Activated CD4-positive, CD25-positive, alpha-beta regulatory T cell treated with anti-CD3 and anti-CD28 coated beads, Interleukin-2, amount 50 U/mL, for 24 hours (primary cell): ENCODE measurements at places on chromosomes 16 and 17.

DNA sequence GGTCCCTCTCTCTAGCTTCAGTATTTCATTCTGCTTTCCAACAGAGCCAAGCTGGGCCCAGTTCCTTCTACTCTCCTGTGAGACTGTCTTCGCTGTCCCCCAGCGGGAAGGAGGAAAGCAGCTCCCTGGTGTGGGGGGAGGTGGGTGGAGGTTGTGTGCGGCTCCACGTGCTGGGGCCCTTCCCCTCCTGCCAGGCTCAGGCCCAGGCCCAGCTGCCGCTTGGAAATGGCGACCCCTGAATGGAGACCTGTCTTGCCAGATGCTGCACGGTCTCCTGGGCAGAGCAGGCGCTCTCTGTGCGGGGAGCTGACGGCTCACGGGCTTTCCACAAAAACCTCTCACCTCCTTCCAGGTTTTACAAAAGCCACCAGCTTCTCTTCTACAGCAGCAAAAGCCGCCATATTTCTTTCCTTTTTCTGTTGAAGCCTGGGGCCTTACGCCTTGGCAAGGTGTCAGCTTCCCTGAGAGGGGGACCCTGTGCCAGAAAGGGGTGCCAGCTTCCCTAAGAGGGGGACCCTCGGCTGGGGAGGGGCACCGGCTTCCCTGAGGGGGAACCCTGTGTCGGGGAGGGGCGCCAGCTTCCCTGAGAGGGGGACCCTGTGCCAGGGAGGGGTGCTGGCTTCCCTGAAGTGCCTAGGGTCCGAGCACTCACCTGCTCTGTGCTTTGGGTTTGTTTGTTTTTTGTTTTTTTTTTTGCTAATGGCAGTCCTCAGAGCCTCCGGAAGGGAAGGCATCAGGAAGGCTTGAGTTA is 47.5 kb downstream of the ZNF778 start:
- ATAC-seq = no peak

GRCh38 chr17:37490638-37491614 is 1.2 kb downstream of the DUSP14 start:
- no peak for ATAC-seq

GRCh38 chr17:41519501-41520224 is 973 bp upstream of the KRT15 start:
- no peak for ATAC-seq

GRCh38 chr17:9874722-9875121 is 30.3 kb downstream of the RCVRN start:
- no peak for ATAC-seq

- peak; percentile 30 for ATAC-seq
Measured at GRCh38 chr17:8015957-8016631, 13.7 kb downstream of the GUCY2D start.

GRCh38 chr17:58335061-58335731 is 6.6 kb upstream of the TSPOAP1 start:
- no peak for ATAC-seq

DNA sequence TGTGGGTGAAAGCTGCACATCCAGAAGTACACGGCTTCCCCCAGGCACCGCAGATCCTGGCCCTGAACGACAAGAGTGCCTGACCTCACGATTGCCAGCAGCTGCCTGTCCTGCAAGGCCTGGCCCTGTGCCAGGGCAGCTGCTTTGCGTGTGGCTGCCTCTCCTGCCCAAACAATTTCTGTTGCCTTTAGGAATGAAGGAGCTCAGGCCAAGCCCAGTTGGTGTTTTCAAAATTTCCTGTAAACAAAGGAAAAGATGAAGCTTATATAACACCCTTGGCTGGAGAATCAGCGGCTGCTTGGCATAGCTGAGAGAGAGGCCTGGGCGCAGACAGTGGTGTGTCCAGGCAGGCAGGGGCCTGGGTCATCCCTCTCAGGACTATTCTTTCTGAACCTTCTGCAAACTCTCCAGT is 11.7 kb upstream of the SLC47A2 start:
- no peak for ATAC-seq

DNA sequence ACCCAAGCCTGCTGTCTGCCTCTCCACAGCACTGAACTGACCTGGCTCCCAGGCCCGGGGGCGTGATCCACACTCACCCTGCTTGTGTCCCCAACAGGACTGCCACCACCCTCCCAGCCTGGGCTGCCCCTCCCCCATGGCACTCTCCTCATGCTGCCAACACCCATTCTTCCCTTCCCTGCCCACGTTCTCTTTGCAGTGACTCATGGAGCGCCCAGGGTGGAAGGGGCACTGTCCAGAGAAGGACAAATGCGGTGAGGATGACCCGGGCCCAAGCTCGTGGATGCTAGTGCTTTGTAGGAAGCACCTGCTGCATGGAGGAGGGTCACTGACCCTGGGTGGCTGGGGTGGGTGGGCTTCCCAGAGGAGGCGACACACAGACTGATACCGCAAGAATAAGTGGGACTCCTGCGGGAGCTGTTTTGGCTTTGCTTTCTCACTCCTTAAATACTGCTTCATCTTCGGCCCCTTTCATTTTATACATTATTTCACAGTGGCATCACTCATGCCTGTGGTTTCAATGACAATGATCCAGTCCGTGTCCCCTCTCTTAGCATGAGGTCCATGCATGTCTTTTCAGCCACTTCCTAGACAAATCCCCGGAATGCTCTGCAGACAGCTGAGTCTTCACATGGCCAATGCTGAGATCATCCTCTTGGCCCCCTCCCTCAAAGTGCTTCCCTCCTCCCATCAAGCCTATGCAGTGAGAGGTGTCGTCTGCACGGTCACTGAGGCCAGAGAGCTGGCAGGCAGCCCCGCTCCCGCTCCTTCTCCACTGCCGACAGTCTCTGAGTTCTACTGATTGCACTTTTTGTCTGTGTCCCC is 17.6 kb downstream of the CDK5R1 start:
- ATAC-seq = no peak

GRCh38 chr17:18187821-18188761 is 4.5 kb downstream of the ALKBH5 start:
- no peak for ATAC-seq

DNA sequence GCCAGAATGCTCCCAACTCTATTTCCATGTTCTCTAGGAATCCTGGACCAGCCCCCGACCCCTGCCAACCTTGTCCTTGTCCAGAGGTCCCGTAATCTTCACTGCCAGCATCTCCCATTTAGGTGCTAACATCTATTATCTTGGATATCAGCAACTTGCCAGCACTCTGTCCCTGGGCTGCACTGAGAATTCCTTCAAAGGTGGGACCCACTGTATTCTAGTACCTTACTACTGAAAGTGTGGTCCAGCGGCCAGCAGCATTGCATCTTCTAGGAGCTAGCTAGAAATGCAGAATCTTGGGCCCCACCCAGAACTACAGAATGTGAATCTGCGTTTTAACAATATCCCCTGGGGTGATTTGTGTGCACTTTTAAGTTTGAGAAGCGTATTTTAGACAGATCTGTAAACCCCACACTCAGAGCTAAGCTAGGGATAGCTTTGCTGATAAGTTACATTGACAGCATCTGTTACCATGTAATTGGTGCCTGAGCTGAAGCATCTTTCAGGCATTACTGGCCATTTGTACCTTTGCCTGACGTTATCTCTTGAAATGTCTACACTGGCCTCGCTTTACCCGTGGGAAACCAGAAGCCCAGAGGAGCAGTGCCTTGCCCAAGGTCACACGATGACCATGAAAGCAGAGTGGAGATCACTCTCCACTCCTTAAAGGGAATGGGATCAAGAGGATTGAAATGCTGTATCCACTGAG is 8.3 kb downstream of the ABAT start:
- ATAC-seq = no peak
